Activated CD4-positive, alpha-beta T cell treated with anti-CD3 and anti-CD28 coated beads, Interleukin-2, amount 50 U/mL, for 1 hour (primary cell): ENCODE measurements at places on chromosomes 12 and 14.

DNA sequence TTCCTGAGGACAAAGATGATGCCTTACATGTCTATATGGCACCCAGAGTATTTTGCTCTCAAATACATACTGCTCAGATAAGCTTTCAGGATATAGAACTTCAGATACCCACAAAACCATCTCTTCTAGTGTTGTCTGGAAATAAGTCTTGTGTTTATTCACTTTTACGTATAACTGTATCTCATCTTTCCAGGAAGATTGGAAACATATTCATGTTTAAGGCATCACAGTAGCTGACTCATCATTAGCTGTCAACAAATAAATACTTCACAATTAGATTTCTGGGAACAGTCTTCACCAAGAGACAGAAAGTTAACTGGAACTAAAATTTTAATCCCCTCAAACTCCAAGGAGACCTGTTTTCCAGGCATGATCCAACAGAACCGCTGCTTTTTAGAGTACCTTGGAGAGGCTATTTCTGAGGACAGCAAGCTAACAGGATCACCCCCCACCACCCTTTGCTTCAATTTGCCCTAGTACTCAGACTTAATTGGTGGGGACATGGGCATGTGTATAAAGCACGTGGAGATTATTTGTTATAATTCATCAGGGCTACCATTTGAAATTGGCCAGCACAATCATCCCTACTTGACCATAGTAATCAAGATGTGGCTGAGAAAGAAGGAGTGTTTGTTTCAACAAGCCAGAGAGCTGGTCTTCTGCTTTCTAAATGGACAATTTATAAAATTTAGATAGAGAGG is 129.3 kb upstream of the HIF1A start:
- DNase-seq: no peak

DNA sequence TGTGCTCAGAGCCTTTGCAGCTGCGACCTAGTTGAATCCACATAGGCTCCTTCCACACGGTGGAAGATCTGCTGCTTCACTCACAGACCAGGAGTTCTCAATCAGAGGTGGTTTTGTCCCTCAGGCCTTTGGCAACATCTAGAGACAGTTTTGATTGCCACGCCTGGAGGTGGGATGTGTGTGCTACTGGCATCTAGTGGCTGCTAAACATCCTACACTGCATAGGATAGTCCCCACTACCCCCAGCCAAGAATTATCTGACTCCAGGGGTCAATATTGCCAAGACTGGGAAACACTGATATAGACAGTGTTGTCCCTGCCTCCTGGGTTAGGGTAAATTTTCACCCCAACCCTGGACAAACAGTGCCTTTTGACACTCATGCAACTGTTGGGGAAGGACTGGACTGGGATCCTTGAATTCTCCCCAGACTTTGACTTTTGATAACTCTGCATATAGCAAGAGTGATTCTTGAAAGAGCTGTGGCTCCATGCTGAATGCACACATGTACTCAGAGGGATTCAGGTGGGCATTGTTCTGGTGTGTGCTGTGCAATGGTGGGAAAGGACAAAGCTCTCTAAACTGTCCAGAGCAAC is 39.8 kb downstream of the BAZ2A start:
- no peak for DNase-seq

GRCh38 chr12:132702640-132703039 is 8.0 kb upstream of the PGAM5 start:
- no peak for DNase-seq

DNA sequence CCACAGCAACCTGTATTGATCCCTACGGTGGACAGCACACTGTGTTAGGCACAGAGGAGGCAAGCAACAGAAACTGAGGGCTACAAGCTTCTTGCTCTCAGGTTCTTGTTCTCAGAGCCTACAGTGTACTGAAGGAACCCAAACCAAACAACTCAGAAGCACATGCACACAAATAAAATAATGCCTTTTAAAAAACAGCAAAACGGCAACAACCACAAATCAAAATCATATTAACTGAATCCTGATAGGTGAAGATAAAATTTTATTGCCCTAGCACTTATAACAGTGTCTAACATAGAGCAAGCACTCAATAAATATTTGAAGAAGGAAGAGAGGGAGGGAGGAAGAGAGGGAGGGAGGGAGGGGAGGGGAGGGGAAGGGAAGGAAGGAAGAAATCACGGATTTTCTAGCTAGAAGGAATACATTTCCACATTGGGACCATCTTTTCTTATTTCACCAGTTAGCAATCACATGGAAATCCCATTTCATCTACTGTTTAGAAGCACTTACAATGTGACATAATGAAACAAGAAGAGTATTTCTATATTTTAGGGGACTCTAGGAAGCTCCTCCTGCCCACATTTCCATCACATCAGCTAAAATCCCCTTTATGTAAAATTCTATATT is 27.2 kb downstream of the DMAC2L start:
- DNase-seq: no peak

GRCh38 chr12:63882844-63883243 is 38.3 kb downstream of the SRGAP1 start:
- no peak for DNase-seq

DNA sequence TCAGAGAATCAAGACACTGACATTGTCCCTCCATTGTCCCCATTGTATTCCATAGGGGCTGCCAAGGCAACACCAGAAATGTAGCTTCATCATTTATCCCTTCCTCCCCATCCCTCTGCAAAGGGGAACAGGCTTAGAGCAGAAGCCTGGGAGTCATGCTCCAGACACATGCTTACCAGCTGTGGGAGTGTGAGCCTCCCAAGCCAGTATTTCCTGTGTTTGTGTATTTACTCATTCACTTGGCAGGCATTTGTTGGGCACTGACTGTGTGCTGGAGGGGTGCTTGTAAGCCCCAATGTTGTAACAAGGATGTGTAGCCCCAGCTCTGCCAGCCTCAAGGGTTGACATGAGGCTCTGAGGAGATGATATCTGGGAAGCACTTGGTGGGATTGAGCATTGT is 46.0 kb upstream of the TCL1A start:
- no peak for DNase-seq
